ENCODE measurements at places on chromosomes 11 and 22.

GRCh38 chr11:114827736-114828135, 149.4 kb downstream of the NXPE2 start:
- no peak for DNase-seq

DNA sequence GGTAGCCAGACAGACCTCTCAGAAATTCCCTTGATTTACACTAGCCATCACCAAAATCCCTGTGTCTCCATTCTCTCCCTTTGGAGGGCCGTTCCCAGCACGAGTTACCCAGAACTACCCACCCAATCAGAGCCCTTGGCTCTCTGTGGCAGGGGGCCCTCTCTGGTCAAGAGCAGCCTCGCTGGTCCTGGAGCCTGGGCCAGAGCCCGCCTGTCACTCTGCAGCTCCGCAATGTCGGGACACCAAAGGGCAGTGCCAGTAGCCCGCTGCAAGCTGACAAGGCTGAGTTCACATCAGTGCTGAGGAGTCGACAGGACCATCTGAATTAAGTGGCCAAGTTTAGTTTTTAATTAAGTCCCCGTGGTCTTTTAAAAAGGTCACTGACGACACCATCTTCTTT, 241.6 kb downstream of the ST3GAL4 start:
- no peak for DNase-seq

GRCh38 chr22:31451709-31452571, 37.7 kb downstream of the EIF4ENIF1 start:
- DNase-seq, result no peak

GRCh38 chr11:61747967-61748285, 4.5 kb upstream of the MYRF start:
- no peak for DNase-seq

- DNase-seq, result no peak
Observed at GRCh38 chr11:130139401-130139800, 20.2 kb upstream of the ST14 start.
